ENCODE measurements at places on chromosomes 12 and 14.

GRCh38 chr14:102554821-102555819, 37.3 kb upstream of the RCOR1 start:
- no peak for DNase-seq

DNA sequence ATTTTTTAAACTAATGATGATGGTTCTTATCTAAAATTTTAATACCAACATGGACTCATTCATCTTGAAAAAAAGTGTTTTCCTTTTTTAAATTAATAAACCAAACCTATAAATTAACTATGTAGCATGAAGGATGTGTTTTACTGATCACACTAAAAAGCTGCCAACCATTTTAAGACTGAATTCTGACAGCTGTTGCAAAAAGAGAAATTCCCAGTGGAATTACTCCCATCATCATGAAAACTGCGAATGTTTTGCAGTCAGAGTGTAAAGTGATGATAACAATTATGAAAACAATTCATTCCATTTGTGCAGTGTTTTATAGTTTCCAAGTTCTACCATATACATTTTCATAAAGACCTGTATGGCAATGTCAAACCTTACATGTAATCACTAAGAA, 232.8 kb downstream of the SLC2A13 start:
- DNase-seq = no peak

DNA sequence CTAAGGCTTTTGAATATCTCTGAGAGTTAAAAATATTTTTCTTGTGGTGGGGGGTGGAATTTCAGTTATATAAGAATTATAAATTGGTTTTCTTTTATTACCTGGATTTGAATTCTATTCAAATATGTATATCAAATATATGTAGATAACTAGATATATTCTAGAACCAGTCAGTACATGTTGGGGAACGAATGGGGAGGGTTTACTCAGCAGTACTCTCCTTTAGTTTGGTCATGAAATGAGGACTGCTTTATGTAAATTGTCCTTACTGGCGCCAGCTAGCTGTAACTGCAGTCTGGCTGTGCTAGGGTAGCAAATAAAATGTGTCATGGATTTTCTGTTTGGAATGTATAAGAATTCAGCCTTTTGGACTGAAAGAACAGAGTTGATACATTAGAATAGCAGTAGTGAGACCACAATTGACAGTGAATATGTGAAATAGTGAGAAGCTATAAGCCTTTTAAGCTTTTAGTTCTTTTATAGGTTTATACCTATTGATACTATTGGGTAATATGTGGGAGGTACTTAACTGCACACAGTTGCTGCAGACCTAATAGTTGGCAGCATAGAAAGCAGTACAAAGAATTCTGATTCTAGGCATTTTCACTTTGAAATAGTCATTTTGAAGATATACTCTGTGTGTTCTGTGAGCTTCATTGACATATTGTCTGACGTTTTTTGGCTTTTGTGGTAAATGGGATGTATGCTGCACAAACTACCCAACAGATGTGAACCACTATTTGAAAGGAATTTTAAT, 29.0 kb downstream of the ATF7IP start:
- peak; percentile 76 for DNase-seq

GRCh38 chr14:48075487-48075886, 400.1 kb upstream of the MDGA2 start:
- DNase-seq = no peak

DNA sequence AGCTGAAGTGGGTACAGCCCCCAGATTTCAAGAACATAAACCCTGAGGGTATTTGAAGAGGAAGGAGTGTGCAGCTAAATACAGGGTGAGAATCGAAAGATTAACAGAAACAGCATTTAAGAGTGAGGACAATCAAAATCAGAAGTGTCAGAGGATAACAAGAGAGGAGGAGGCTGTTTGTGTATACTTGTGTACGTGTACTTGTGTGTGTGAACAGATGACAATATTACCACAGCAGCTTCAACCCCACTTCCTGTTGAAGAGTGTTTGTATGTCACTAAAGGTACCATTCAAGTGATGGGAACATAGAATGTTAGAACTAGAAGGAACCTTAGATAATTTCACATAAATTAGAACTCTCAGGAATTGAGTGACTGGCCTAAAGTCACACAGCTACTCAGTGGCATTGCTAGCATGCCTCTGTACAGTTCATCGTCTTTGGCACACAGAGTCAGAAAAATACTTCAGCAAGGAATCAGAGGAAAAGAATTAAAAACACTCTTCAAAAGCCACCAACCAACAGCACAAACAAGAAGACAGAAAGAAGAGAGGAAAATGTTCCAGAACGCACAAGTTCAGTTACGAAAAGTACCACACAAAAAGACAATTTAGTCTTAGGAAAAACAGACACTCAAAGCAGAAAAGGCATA, 164.3 kb upstream of the BCL2L14 start:
- DNase-seq = peak; percentile 68

- DNase-seq = peak; percentile 38
These were observed 241.4 kb downstream of the BMP4 start for GRCh38 chr14:53715193-53715721.

DNA sequence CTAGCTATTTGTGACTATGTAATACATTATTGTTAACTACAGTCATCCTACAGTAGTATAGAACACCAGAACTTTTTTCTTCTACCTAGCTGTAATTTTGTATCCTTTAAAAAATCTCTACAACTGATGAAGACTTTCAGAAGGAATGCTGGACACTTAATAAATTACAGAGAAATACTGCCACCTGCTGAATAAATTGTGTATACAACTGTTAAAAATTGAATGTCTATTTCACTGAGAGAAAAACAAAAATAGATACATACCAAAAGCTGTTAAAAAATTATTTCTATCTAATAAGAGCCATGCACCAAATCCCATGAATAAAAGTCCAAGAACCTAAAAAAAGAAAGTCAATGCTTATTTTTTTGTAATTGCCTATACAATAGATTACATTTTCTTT, 6.6 kb downstream of the TSPAN19 start:
- peak; percentile 13 for DNase-seq

- peak; percentile 39 for DNase-seq
These were observed 536 bp downstream of the TM7SF3 start for GRCh38 chr12:27013611-27014084.

DNA sequence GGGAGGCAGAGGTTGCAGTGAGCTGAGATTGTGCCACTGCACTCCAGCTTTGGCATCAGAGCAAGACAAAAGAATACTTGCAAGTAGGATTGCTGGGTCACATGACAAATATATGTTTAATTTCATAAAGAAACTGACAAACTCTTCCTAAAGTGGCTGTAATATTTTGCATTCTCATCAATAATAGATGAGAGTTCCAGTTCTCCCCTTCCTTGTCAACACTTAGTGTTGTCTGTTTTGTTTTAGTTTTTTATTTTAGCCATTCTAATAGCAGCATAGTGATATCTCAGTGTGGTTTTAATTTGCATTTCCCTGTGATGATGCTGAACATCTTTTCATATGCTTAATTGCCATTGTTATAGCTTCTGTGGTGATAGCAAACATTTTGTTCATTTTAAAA, 31.2 kb downstream of the SLC39A9 start:
- DNase-seq = no peak

- no peak for DNase-seq
These were observed 44.4 kb upstream of the KCNK13 start for GRCh38 chr14:90017371-90017770.

DNA sequence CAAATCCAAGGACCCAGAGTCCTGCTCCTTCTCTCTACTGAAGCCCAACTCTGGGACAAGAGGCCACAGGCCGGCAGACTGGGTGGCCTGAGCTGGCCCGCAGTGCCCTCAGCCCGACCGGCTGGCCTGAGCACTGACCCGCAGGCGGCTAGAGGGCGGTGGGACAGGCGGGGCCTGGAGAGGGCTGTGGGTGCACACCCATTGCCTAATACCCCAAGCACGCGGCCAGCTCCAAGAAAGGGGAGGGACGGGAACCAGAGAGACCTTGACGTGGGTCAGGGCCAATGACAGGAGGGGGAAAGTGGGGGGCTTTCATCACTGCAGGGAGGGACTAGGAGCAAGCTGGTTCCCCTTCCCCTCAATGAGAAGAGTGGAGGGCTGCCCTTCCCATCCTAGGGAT, 2.0 kb upstream of the WNT10B start:
- no peak for DNase-seq

DNA sequence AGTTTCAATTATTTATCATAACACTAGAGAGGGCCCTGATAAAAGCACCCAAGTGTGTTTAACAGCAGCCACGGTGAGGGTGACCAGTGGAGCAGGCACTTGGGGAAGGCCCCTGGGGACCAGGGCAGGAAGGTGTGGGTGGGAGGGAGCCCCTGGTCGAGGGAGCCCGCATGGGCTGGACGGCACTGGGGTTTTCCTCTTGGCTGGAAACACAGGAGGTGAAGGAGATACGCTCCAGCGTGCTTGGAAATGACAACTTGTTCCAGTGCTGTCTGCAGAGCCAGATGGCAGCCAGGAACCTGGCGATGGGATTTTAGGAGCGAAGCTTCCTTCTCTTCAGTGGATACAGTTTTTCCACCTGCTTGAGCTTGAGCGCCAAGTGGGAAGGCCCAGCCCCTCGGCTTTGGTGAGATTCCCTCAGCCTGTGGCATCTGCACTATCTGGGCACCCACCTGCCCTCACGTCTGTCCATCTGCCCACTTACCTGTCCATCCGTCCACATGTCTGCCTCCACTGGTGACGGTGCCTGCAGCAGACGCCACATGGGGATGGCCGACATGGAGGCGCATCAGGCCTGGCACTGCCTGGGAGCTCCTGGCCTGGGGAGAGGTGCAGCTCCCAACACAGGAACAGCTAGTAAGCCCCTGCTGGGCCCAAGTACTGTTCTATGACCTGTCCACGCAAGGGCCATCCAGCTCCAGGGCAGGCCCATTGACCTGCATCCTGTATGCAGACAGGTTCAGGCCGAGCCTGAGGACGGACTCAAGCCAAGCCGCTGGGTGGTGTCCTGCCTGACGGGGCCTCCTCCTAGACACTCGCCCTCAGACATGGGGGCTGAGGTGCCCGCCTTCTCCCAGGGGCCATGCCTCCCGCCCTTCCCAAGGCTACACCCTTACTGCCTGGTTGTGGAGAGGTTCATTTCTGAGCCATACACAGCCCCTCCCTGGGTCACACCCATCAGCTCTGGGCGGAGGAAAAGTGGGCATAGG, 192.2 kb upstream of the C14orf180 start:
- DNase-seq = no peak

GRCh38 chr12:120439646-120440247, 1.8 kb downstream of the COX6A1 start:
- DNase-seq = peak; percentile 26

DNA sequence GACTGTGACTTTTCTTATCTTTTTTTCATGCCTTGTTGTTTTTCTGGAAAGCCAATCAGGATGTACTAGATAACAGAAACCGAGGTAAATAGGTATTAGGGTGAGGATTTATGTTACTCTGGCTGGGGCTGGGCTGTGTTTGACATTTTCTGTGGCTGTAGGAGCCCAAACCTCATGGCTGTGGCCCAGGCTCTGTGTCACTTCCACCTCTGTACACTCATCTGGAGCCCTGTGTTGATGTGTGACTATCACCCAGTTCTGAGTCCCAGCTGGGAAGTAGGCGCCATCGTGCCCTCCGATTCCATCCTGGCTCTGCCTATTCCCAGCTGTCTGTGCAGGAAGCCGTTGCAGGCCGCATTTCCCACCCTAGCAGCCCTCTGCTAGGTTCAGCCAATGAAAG, 1.6 kb upstream of the HHIPL1 start:
- no peak for DNase-seq

DNA sequence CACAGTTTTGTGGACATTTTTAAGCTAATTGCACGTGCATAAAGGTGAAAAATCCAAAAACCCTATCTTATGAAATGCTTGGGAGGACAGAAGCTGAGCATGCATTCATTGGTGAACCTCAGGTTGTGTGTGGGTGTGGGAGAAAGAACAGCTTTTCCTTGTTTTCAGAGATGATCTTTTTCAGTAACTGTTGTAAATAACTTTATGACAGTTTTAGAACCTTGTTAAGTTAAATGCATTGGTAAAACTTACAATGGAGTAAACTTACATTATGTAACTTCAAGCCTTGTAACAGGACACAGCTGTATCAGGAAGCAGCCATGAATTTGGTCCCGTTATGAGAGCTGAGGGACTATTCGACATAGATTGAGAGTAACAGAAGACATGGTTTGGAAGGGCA, 587.4 kb downstream of the GALC start:
- DNase-seq = no peak

DNA sequence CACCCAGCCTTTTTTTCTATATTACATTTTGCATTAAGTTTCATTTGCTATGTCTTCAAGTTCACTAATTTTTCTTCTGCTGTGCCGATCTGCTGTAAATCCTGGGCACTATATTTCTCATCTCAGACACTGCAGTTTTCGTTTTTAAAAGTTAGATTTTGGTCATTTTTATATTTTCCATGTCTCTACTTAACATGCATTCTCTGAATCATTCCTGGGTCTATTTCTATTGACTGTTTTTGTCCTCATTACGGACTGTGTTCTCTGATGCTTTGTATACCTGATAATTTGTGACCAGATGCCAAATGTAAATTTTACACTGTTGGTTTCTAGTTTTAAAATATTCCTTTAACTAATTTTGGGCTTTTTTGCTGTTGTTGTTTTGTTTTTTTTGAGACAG, 64.5 kb downstream of the R3HDM2 start:
- no peak for DNase-seq

GRCh38 chr14:73745571-73746519, 31.7 kb upstream of the PNMA1 start:
- DNase-seq = no peak

DNA sequence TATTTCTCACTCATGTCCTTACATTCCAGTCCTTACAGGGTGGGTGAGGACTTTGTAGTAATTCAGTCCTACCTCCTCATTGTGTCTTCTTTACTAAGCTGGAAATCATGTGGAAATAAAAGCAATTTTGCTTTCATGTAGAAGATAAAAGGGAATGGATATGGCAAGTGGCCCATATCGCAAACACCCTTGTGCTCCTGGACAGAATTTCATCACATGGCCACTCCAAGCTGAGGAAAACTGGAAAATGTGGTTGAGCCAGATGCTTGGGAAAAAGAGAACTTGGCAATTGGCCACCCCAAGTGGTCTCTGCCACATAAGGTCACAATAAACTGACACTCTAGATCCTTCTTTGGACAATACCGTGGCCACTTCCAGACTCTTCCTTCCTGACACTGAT, 64.2 kb upstream of the IFNG-AS1 start:
- no peak for DNase-seq

GRCh38 chr12:102120564-102120873, 536 bp downstream of the PARPBP start:
- no peak for DNase-seq

- DNase-seq = no peak
These were observed 31.3 kb downstream of the ABCD2 start for GRCh38 chr12:39588348-39588747.

DNA sequence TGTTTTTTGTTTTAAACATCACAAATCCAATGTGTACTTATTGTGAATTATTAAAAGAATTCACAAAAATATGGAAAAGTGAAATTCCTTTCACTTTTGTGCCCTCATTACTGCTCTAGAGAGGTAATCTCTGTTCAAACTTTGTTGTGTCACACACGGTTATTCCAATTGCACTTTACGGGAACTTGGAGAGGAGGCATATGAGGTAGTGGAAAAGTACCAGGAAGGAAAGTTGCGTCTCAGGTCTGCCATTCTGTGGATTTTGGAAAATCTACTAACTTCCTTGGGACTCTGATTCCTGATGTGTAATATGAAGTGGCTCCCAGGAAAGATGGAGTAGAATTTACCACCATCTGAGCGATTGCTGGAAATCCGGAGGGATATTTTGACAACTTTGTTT, 90.9 kb upstream of the DCN start:
- no peak for DNase-seq

Measured in HFFc6 (cell line).